ENCODE measurements at places on chromosomes 6 and 20.

- DNase-seq: no peak
Observed at GRCh38 chr6:78153976-78154375, 501.1 kb downstream of the MEI4 start.

DNA sequence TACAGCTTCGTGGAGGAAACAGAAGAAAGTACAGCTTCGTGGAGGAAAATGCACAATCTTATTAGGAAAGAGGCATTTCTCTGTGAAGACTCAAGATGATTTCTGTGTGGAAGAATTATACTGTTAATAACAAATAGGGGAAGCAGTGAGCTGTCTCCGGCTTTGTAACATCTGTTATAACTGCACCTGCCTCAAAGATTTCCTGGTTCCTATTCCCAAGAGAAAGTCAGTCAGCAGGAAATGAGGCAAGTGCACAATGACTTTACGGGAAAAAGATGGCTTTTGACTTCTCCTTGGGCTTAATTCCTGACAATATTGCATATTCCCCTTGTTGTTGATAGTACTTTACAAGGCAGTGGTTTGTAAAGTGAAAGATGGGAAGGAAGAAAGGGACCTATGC, 538.5 kb downstream of the BMP2 start:
- no peak for DNase-seq

DNA sequence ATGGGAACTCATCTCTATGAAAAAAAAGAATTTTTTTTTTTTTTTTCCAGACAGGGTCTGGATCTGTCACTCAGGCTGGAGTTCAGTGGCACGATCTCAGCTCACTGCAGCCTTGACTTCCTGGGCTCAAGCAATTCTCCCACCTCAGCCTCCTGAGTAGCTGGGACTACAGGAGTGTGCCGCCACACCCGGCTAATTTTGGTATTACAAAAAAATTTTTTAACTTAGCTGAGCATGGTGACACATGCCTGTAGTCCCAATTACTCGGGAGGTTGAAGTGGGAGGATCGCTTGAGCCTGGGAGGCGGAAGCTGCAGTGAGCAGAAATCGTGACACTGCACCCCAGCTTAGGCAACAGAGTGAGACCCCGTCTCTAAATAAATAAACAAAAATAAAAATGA, 7.5 kb downstream of the DEF6 start:
- no peak for DNase-seq

GRCh38 chr6:13001927-13002326, 285.4 kb downstream of the PHACTR1 start:
- DNase-seq: no peak

- DNase-seq: peak; percentile 37
Observed at GRCh38 chr6:158910484-158911440, 89.2 kb downstream of the RSPH3 start.

DNA sequence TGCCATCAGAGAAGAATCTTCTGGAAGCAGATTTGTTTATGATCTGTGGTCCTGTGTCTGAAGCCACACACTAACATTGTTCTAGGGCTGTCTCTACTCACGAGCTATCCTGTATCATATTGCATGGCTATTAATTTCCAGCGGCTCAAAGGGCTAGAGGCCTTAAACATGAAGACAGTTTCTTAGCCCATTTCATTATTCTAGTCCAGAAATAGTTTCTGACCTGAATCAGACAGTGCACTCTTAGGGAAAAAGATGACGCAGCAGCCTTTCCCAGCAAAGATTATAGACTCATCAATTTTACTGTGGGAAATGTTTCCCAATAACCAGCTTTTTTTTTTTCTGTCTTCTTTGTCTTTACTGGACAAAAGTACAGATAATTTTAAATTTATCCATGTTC, 105.3 kb upstream of the SUPT3H start:
- DNase-seq: no peak

GRCh38 chr20:10861619-10862018, 187.8 kb upstream of the JAG1 start:
- no peak for DNase-seq

GRCh38 chr6:31896856-31897611, 464 bp downstream of the EHMT2 start:
- DNase-seq: no peak

- DNase-seq: no peak
Observed at GRCh38 chr6:104711371-104711770, 148.3 kb downstream of the HACE1 start.

DNA sequence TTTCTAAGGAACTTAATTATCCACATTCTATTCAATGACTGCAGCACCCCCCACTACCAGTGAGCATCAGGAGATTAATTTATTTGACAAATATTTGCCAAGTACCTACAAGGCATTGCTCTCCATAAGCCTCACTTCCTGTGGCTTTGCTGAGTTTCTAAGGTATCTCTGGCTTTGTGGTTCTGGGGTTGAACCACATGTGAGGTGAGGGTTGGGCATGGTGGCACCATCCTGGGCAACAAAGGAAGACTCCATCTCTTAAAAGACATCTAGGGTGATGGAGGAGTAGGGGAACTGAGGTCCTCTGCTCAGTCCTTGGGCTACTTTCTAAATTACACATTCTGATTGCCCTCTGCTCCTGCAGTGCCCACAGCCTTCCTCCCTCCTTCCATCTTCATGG, 25.5 kb upstream of the WFDC2 start:
- DNase-seq: no peak

DNA sequence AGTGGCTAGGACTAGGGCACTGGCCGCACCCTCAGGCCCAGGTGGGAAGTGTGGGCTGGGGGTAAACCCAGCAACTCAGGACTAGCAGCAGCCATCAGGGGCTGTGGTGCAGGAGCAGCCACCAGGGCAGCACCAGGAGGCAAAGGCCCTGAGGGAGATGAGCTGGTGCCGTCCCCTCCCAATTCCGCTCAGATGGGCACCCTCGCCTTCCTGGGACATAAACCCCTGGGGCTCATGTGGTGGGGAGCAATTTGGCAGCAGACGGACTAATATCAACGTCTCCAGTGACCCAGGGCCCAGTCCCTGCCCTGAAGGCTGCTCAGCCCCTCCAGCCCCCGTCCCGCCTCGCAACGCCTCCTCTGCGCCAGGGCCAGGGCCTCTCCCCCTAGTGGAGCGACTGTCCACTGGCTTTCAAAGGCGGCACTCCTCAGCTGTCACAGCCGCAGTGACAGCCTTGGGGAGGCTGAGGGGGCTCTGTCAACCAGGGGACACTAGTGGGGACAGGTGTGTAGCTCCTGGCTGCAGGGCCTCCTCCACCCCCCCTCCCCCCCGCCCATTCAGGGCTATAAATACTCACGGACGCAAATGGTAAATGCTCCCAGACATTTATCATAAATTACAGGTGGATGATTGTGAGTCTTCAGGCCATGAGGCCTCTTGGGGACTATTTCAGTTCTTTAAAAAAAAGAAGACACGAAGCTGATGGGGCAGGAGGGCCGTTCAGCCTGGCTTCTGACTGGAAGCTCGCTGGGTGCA, 349.9 kb downstream of the ZFAND3 start:
- DNase-seq: no peak

- no peak for DNase-seq
Observed at GRCh38 chr6:138769102-138769676, 4.4 kb upstream of the CCDC28A start.
